Spleen (tissue), 13 donors: ENCODE measurements at places on chromosomes 5 and 9. TPM values are rescaled to one million over a fixed set of nuclear protein-coding genes. Genes with fewer than 3 reads are reported as not detected.
A peak's percentile ranks its signal among the peaks of the same experiment; 100 is the strongest.

GRCh38 chr5:110751902-110752762 is 13.3 kb downstream of the SLC25A46 start:
- no peak for DNase-seq

GRCh38 chr5:89534331-89534730 is 651.3 kb upstream of the MEF2C start:
- no peak for DNase-seq

The TMEM215 gene
- not detected for total RNA-seq

DNA sequence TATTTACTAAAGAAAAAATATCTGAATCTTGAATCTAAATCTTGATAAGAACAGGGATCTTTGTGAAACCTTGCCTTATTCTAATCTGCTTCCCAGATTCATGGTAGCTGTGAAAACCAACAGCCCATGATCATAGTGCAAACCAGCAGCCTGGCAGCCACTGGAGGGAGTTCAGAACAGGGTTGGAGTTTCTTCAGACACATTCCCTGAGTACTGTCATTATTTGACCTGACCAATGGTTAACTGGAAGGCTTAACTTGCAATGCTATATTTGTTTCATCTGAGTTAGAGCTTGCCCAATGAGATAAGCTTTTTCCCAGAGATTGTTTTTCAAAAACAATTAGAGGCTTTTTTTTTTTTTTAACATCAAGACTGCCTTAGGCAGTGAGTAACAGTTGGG is 47.8 kb downstream of the LOX start:
- DNase-seq, result no peak

- DNase-seq, result peak; percentile 89
These were observed 515 bp upstream of the AGPAT2 start for GRCh38 chr9:136687721-136688223.

The PCDH12 gene
- total RNA-seq, result 72.0 TPM

The RHOBTB3 gene
- 33.2 TPM for total RNA-seq

DNA sequence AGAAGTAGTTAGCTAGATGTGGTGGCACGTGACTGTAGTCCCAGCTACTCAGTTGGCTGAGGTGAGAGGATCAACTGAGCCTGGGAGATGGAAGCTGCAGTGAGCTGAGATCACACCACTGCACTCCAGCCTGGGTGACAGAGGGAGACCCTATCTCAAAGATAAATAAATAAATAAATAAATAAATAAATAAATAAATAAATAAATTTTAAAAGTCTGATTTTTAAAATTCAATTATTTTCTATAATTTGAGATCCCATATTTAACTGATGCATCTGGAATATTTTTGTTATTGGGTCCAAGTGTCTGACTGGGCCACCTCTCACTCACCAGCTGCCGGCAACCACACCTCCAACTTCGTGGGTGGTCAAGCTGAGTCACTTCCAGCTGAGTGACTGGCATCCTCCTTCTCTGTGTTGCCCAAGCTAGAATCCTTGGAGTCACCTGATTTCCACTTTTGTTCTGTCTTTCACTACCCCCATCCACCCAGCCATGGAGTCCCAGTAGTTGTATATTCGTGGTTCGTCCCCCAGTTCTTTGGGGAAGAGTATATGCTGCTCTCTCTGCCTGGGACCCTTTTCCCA is 70.9 kb downstream of the EGFLAM start:
- DNase-seq, result no peak

GRCh38 chr5:142852416-142853198 is 82.4 kb downstream of the ARHGAP26 start:
- no peak for DNase-seq

- no peak for DNase-seq
These were observed 130.4 kb downstream of the PRELID2 start for GRCh38 chr5:145704724-145705123.

DNA sequence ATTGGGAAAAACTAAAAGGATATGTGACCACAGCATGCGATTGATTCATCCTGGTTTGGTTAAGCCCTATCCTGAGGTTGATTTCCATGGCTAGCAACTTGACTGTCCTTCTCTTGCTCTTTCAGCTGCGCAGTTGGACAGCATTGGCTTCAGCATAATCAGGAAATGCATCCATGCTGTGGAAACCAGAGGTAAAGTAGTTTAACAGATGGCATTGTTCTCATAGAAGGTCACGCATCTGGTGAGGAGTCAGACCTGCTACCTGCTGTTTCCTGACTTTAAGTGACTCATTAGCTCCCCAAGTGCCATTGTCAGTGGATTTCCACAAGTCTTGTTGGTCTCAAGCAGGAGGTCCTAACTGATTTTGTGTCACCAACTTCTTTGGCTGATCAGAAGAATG is 266.9 kb downstream of the ARHGAP26 start:
- no peak for DNase-seq

The AP3S1 gene
- 86.4 TPM for total RNA-seq

The SLC6A3 gene
- not detected for total RNA-seq

DNA sequence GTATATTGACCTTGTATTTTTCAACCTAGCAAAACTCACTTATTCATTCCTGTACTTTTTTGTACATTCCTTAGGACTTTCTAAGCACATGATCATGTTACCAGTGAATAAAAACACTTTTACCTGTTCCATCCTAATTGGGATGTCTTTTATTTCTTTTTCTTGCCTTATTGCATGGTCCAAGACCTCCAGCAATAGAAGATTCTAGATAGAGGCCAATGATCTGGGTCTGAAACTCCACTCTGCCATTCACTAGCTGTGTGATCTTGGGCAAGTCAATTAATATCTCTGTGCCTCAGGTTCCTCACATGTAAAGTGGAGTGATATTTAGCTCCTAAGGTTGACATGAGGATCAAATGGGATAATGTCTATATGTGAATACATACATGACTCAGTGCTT is 8.5 kb upstream of the EXOSC2 start:
- DNase-seq, result no peak

The CRB2 gene
- total RNA-seq, result 2.3 TPM

DNA sequence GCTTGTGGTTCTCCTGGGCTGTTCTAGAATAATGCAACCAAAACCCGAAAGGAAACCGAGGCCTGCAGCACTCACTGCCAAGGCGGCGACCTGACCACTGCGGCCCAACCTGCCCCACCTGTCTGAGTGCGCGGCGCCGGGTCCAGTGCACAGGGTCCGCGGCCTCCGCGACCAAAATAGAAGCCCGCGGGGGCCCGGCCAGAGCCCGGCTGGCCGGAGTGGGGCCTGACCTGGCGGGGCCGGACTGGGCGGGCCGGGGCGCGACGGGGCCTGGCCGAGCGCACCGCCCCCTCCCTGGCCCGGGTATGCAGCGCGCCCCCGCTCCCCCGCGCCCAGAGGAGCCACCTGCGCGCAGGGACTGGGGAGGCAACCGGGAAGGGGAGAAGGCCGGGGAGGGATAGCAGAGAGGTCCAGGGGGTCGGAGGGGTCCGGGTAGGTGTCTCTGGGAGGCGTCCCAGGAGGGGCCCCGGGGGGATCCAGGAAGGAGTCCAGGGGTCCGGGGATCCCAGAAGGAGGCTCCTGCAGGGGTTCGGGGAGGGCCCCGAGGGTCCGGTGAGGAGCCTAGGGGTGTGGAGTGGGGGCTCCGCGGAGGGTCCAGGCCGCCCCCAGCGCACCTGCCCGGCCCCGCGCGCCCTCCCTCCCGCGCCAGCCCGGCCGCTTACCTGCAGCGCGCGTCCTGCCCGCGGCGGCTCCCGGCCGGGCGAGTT is 503 bp downstream of the SEMA4D start:
- peak; percentile 89 for DNase-seq

The ADRB2 gene
- total RNA-seq, result 14.9 TPM

GRCh38 chr5:173229382-173229959 is 5.5 kb downstream of the NKX2-5 start:
- peak; percentile 66 for DNase-seq

The CDH10 gene
- total RNA-seq, result not detected

- DNase-seq, result no peak
These were observed 105.1 kb downstream of the FBN2 start for GRCh38 chr5:128432913-128433440.

GRCh38 chr9:131259916-131260597 is 16.3 kb downstream of the FAM78A start:
- no peak for DNase-seq

GRCh38 chr5:75558981-75559632 is 47.4 kb downstream of the POLK start:
- no peak for DNase-seq

The SHB gene
- 16.5 TPM for total RNA-seq

The BTNL3 gene
- 2.0 TPM for total RNA-seq

DNA sequence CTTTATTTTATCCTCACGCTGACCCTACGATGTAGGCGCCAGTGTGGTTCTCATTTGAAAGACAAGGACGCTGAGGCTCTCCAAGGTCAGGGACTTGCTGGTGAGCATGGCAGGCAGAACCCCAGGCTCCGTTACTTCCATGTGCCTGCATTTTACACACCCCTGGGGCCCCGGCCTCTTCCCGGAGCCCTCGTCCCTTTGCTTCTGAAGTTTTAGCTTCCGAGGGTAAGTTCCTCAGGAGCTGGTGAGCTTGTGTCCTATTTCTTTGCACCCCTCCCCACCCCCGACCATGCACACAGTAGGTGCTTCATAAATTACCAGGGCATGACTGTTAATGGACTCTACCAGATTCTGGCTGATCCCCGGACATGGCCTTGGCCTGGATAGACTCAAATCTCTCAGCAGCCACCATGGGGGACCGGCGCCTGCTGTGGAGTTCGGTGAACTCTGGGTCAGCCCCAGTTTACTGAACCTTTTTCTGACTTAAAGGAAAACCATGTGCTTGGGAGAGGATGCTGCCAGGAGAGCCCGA is 59.3 kb upstream of the RNU6ATAC start:
- DNase-seq, result no peak

The PCDHA10 gene
- total RNA-seq, result 1.4 TPM

DNA sequence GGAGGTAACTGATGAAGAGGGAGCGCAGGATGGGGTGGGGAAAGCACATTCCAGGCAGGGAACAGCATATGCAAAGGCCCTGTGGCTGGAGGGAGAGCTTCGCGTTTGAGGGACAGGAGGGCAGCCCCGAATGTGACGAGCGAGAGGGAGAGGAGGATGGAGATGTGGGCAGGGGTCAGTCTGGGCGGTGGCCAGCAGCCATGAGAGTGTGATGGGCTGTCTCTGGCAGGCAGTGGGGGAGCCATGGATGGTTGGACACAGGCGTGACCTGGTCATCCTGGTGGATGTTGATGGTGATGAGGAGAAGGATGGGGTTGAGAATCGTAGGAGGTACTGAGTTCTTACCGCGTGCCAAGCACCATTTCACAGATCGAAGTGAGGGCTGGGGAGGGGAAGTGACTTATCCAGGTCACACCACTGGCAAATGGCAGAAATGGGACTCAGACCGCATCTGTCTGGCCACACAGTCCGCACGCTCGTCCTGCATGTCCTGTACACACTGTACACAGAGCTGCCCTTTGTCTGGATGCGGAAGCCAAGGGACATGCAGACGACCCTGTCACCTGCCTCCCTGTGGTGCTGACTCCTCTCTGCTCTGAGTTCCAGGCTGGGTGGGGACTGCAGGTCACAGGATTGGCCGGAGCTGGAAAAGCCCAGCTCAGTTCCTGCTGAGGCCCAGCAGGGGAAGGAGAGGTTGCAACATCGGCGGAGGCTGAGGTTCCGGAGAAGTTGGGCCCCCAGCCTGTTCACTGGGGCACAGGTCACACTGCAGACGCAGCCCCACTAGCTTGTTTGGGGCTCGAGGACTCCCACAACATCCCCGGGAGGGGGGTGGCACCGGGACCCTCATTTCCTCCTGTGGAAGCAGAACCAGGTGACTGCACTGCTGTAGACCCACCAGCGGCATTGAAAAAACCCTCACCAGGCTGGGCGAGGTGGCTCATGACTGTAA is 165.6 kb upstream of the IER5L start:
- peak; percentile 90 for DNase-seq

The RASEF gene
- total RNA-seq, result 0.39 TPM

DNA sequence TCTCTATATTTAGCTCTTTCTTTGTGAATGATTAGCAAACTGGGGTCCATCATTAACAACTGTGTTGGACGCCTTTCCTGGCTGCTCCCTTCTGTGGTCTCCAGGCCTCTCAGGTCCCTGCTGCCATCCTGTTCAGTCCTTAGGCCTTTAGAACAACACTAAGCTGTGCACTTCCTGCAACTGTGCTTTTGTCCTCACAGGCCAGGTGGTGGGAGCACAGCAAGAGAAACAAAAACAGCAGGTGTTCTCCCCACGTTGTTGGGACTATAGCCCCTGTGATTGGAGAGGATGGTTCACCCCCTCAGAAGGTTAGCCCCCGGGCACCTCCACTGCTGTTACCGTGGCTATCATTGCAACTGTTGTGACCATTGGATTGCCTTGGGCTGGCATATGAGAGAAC is 41.7 kb upstream of the CLINT1 start:
- no peak for DNase-seq

DNA sequence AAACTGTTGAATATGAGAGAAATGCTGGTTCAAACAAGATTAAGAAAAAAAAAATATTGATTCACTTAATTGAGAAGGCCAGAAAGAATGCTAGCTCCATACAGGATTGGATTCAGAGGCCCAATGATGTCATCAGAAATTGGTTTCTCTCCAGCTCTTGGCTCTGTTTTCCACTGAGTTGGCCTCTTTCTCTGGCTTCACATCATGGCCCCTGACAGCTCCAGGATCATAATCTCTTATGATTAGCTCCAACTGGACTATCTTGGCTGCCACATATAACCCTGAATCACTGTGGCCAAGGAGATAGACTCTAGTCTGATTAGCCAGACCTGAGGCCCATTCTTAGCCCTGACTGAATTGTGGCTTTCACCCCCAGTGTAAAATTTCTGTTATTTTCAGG is 244.7 kb upstream of the GRAMD2B start:
- no peak for DNase-seq

DNA sequence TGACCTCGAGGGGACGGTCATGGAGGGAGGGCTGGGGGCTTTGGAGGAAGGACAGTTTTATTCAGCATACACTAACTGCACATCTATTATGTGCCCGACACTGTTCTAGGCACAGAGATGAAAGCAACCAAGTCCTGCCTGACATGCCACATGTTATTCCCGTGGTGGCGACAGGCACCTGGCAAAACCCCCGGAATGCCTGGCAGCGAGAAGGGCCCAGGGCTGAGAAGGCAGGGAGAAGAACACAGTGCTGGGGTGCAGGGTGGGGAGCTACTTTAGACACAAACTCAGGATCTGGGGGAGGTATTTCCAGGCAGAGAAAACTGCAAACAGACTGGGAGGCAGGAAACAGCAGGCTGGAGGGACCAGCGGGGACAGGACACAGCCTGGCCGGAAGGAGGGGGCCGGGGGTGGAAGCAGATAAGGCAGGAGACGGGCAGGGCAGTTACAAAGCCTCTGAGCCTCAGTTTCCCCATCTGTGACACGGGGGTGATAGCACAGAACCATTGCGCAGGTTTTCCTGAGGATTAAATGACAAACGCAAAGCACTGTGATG is 77.7 kb downstream of the STK10 start:
- peak; percentile 79 for DNase-seq

DNA sequence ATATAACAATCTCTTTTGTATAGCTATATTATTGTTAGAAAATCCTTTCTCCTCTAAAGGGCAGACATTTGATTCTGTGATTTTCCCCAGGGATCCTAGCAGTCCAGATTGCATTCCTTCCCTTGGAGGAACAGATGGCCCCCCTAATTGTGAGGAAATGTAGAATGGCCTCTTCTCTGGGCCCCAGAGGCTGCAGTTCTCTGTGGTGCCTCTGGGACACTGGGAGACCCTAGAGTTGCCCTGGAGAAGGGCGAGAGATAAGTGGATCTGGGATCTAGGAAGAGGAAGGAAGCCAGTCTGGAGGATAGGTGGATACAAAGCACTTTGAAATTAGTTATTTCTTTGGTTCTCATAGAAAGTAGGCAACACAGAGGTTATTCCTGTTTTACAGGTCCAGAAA is 1.9 kb upstream of the HINT2 start:
- no peak for DNase-seq

- DNase-seq, result no peak
These were observed 12.1 kb upstream of the COL27A1 start for GRCh38 chr9:114143234-114143633.
